ENCODE measurements at places on chromosomes 2 and 18.
A peak's percentile ranks its signal among the peaks of the same experiment; 100 is the strongest.

DNA sequence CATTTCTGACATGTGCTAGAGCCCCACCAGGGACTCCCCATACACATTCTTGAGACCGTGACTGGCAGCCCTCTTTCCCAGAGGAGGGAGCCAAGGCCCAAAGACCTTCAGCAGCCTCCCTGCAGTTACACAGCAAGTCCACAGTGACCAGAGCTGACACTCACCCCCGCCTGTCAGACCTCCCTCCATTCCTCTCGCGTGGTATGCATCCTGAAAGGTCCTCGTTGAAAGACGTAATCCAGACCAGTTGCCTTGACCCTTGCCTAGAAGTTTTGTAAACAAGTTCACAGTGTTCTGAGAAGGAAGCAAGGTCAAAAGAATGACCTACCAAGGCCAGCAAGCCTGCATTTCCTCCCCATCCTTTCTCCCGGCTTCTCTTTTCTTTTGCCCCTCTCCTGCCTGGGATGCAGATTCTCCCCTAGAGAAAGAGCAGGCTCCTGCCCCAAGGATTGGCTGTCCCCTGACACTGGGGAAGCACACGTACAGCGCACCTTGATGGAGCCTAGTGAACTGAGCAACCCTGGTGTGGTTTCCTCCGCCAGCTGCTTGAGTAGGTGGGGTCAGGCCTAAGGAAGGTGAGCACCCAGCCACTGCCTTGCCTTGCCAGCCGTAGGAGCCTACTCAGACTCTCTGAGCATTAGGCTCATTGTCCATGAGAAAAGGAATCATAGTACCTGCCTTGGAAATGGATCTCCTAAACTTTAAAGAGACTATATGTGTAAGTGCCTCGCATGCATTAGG, 18.3 kb downstream of the TRIB2 start:
- DNase-seq = no peak

DNA sequence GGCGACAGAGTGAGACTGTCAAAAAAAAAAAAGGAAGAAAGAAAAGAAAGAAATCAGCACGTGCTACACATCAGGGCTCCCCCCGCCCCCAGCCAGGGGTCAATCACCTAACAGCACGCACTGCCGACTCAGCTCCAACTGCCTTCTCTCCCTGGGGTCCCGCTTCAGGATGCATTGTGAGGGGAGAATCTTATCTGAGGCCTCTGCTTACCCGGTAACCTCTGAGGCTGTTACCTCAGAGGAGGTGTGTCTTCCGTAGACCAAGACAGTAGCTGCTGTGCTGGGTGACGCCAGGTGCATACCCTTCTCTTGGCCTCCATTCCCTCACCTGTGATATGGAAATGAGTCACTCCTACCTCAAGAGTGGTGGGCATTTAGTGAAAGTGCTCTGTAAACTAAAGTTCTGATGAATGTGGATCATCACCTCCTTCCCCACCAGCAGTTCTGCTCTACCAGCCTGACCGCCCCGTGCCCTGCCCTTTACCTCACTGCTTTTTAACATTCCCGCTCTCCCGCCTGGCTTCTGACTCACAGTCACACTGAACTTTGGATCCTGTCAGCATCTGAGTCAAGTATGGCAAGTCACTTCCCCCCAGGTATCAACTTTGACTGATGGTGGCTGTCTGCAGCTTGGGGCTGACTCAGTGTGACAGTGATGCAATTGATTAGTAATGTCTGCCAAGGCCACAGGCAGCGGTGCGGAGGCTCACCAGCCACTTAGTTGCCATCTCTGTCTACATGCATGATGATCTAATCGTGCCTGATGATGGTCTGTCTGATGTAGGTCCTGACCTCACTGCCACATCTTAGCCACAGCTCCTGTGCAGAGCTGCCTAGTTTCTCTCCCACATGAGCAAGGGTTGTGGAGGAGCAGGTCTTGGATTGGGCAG, 20.1 kb downstream of the ARID5A start:
- no peak for DNase-seq

DNA sequence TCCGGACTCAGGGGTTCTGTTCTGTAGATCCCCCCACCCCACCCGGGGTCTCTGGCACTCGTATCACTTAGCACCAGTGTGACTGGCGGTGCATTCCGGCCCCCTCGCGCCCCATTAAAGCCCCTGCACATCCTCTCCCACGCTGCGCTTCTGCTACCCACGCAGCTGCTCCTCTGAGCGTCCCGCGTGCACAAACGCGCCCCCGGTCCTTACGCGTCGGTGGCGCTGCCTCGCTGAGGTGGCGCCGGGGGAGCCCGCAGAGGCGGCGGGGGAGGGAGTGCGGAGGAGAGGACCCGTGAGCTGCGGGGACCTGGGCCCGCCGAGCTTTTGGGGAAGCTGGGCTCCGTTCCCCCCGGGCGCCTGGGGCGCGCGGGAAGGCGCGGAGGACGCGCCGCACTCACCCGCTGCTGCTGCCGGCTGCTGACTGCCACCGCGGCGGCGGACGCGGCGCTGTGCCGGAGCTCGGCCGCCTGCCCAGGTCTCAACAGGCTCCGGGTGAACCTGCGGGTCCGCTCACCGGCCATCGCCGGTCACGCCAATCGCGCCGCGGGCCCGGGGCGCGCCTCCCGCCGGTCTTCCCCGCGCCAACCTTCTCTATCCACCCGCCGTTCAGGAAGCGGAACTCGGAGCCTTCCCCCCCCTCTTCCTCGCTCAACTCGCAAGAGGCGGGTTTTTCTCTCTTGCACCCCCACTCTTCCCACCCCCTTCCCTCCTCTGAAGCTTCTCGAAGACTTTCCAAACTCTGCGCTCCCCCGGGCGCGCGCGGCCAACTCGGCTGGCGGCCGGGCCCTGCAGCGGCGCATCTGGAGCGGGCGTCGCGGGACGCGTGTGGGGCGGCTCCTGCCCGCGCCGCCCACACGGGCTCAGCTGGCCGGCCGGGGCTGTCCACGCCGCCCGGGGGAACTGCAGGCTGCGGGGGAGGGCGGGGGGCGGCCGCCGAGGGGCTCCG, at the start of gene DOCK10:
Gene DOCK10, minus strand, starts transcription at position 618 of the 949 bp plus-strand sequence. Its CDS starts 94 bp downstream, at position 524.
- peak; percentile 69 for DNase-seq

- no peak for DNase-seq
These were observed 32.9 kb upstream of the CCDC93 start for GRCh38 chr2:118046634-118047210.

GRCh38 chr2:195662138-195662537, 5.1 kb downstream of the SLC39A10 start:
- no peak for DNase-seq

DNA sequence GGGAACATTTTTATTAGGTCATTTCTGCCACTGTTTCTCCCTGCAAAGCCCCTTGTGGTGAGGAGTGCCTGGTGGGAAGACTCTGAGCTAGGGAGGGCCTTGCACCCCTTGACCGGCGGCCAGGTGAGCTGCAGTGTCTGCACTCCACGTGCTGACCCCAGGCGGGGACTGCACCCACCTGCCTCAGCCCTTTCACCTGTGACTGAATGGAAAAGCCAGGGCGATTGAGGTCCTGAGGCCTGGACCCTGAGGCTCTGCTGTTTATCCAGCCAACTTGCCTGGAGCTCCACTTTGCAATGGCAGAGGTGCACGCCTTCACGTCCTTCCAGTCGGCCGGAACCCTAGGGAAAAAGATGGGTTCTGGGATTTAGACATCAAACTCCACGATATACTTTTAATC, 53.1 kb downstream of the TMEM18 start:
- DNase-seq = no peak

- DNase-seq = no peak
These were observed 129.8 kb downstream of the HNMT start for GRCh38 chr2:138094031-138094430.

- no peak for DNase-seq
These were observed 18.8 kb upstream of the CCDC195 start for GRCh38 chr2:224734949-224735348.

GRCh38 chr2:126699716-126700581, 44.0 kb downstream of the GYPC start:
- no peak for DNase-seq

DNA sequence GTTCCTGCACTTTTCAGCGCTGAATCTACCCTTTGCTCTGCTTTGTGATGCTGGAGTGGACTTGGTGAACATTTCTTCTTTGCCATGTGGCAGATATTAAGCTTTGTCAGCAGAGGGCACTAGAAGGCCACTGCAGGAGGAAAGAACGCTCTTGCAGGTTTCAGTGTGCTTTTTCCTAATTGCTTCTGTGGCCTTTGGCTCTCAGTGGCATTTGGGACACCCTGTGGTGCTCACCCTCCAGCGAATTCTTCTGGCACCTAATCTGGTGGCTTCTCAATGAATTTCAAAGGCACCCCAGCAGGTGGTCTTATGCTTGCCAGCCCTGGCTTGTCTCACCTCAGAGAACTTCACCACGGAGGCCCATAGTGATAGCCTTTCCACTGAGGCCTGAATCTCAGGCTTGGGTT, 146.7 kb downstream of the MYO3B start:
- no peak for DNase-seq

GRCh38 chr2:206190689-206191088, 31.0 kb downstream of the EEF1B2 start:
- no peak for DNase-seq

DNA sequence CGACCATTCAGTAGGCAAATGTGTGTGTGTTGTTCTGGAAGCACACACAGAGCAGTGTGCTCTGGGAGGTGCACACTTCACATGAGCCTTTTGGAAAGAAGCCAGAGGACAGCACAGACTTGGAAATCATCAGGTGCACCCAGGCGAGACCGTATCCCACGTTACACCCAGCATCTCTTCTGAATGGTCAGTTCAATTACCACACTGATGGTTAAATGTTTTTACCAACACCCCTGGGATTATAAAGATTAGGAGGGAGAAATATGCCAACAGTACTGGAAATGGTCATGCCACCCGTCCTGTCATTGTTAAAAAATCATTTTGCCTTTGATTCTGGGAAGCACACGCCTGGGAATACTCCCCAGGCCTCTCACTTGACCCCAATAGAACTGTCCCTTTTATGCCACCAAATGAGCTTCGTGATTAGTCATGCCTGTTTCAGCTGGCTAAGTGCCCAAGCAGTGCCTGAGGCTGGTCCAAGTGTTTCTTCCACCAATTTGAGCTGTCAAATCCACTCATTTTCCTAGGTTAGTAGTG, 183.7 kb downstream of the NRP2 start:
- DNase-seq = no peak

- DNase-seq = no peak
These were observed 103.0 kb downstream of the TRIB2 start for GRCh38 chr2:12819721-12820120.

- no peak for DNase-seq
These were observed 18.5 kb downstream of the TRAF3IP1 start for GRCh38 chr2:238338710-238339394.

GRCh38 chr2:127683757-127684156, 8.4 kb upstream of the LIMS2 start:
- no peak for DNase-seq

- DNase-seq = no peak
These were observed 856 bp downstream of the ACAA2 start for GRCh38 chr18:49812286-49813068.

Data from activated T-cell treated with anti-CD3 and anti-CD28 coated beads for 4 hours (primary cell).